ENCODE measurements at places on chromosomes 12 and 14. TPM values are rescaled to one million over a fixed set of nuclear protein-coding genes. Genes with fewer than 3 reads are reported as not detected.

GRCh38 chr12:110908377-110909152, 11.8 kb downstream of the MYL2 start:
- DNase-seq = no peak

GRCh38 chr12:75960954-75961661, 70.5 kb downstream of the PHLDA1 start:
- DNase-seq = no peak

DNA sequence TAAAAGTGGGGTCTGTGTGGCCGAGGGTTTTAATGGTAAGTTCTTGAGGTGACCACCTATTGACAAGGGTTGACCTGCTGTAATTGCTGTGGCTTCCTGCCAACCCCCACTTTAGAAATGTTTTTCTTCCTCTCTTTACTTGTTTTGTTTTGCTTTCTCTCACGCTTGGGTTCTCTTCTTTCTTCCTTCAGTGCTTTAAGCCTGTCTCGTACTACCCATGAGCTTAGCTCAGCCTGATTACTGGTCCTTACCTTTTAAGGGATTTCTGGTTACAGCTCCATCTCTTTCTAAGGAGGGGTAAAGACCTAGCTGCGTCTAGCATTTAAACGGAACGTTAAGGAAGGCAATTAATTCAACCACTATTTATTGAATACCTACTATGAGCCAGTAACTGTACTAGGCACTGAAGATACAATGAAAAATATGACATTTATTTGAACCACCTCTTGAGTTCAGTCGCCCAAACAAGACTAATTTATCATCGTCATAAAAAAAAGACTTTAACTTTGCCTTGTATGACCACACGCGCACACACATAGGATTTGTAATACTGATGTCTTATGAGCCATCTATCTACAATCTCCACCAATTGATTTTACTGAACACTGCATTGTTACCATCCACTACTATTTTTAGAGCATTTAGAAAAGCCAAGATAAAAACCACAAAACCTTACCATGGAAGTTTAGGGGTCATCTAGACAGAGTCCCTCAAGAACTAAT, 888 bp upstream of the PPP1R12A start:
- DNase-seq = no peak

GRCh38 chr12:106771425-106771824, 3.1 kb upstream of the RIC8B start:
- DNase-seq = no peak

DNA sequence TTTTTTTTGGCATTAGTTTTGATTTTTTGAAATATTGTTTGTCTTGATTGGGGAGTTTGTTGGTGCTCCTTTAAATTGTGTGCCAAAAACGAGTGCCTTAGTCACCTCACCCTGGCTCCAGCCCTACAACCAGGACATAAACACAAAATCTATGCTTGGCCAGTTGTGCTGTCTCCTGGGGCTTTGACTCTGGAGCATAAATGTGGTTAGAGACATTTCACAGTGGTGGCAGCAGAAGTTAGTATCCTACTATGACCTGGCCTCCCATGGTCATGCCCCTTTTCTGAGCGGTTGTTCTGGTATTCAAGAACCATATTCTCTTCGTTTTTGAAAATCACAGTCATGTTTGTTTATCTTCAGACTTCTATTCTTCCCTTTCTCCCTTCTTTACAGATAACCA, 70.7 kb upstream of the PSMA6 start:
- no peak for DNase-seq

GRCh38 chr14:51208982-51209381, 31.1 kb upstream of the TMX1 start:
- DNase-seq = no peak

- no peak for DNase-seq
These were observed 25.0 kb upstream of the P2RX7 start for GRCh38 chr12:121107681-121108080.

DNA sequence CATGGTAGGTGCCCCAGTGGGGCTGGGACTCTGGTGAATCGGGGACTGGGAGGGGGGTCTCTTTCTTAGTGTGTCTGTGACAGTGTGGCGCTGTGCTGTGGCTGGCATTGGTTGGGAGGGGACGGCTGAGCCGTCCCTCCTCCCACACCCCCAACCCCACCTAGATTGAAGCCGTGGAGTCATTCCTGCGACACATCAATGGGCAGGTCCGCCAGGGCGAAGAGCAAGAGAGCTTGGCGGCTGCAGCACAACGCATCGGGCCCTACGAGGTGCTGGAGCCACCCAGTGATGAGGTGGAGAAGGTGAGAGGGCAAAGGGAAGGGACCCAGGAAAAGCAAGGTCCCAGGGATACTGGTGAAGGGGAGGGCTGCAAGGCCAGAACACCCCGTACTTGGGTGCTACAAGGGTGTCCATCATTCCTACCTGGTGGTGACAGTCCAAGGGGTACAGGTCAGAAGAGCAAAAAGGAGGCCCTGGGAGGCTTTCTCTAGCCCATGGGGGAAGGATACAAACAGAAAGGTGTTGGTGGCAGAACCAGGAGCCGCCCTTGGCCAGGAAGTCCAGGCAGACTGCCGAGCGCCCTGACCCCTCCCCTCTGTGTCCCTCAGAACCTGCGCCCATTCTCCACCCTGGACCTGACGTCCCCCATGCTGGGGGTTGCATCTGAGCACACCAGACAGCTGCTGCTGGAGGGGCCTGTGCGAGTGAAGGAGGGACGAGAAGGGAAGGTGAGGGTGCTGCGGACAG, 7.4 kb downstream of the PLEKHG6 start:
- no peak for DNase-seq

GRCh38 chr14:74841230-74842207, 34.4 kb downstream of the PROX2 start:
- no peak for DNase-seq

DNA sequence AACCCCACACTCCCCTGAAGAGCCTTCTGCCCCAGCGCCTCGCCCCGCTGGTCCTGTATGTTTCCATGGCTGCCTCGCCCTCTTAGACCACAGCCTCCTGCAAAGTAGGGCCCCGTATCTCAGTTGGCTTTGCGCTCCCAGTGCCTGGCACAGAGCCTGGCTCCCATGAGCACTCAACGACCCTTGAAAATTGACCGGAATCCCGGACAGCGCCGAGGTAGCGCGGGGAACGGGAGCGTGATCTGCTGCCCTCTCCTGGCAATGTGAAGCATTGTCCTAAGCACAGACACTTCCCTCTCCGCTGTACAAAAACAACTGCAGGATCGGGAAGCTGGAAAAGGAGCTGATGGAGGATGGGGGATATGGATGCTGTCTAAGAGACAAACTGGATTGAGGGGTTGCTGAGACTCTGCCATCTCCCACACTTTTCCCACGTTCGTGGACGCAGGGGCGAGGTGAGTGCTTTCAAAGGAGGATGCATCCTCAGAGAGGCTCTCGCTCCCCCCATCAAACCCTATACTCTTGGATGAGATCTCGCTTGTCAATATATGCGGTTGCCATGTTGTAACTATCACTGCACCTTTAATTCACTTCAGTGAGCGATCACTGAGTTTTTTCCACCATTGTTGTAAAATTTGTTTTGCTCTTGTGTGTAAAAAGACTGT, 10.7 kb upstream of the FKBP4 start:
- DNase-seq = peak; percentile 27

DNA sequence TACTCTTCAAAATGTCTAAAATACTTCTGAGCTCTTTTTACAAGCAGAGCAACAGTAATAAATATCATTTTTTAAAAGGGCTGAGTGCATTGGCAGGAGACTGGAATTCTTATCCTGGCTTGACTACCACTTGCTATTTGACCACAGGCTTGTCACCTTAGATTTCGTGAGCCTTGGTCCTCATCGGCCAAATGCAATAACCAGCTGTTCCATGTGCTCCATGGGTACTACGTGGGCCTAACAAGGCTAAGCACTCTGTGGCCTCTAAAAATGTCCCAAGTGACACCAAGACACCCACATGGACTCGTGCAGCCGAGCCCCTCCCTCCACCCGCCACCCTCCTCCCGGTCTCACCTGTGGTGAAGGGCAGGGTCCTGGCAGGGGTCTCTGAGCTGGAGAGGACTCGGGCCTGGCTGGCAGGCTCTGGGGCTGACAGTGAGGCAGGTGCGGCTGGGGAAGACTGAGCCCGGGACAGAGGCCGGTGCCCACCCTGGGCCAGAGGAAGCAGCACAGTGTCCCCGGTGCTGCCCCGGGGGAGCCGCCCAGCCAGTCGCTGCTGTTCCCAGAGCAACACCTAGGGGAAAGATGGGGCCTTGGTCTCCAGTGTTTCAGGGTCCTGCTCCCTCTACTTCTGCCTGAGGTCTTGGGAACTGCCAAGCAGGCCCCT, 20.1 kb downstream of the SLC48A1 start:
- DNase-seq = no peak

GRCh38 chr14:42665083-42665482, 1058.4 kb downstream of the LRFN5 start:
- DNase-seq = no peak

GRCh38 chr12:102811110-102811737, 105.8 kb downstream of the PAH start:
- peak; percentile 9 for DNase-seq

DNA sequence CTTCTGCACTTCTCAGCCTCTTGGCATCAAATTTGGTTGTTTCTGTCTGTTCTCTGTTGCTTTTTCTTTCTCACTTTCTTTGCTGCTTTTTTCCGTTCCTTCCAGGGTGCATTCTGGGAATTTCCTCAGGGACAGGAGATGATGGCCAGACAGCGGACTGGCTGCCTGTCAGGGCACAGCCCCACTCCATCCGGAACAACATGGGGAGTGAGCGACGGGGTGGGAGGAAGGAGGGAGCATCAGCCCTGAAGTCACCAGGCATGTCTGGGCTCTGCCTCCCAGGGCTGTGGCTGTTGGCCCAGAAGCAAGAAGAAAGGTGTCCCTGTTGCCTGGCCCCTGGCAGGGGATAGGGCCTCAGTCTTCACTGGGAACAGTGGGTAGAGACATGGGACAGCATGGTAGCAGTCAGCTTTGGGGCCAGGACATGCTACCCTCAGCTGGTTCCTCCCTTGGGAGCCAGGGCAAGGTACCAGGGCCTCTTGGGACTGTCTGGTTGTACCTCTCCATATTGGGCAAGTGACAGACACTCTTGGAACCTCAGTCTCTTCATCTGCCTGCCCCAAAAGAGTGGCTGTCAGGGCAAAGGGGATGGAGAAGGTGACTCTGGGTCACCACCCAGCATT, 8.6 kb downstream of the PGF start:
- DNase-seq = no peak

- no peak for DNase-seq
These were observed 22.2 kb downstream of the SLC41A2 start for GRCh38 chr12:104935886-104936285.

GRCh38 chr14:69928111-69928523, 48.9 kb downstream of the SMOC1 start:
- DNase-seq = no peak

DNA sequence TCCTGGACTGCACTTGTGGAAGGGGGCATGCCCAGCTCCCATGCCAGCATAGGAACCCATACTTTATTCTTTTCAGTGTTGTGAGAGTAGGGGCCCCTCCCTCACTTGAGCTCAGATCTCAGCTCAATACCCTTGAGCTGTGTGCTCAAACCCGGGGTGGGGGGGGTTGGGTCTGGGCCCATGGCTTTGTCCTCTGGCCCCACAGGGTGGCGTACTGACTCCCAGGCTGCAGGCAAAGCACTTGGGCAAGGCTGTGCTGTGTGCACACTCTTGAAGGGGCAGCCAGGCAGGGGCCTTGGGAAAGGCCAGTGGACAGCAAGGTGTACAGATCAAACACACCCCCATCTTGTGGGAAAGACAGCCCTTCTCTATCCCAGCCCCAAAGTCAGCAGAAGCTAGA, 81.8 kb downstream of the WIF1 start:
- DNase-seq = no peak

DNA sequence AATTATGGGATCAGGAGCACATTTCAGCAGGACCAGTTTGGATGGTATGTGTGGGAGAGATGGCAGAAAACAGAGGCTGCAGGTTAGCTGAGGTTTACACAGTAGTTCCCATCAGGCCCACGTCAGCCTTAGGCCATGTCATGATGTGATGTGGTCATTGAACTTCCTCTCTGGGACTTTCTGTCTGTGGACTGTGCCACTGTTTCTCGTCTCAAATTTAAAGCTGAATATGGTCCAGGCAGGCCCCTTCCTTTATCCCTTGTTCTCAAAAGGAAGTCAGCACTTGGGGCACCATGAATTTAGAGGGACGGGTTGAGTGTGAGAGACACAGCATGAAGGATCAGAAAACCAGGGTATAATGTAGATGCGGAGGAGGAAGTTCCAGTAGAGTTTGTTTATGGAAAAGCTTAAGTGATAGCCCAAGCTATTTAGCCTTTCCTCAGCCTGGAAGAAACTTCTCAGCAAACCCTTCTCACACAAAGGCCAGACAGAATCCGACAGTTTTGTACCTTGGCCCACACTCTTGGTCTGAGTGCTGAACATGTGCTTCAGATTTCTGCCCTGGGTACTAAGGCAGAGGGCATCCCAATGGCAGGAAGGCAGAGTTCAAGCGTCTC, 3.6 kb upstream of the IGFBP6 start:
- DNase-seq = no peak

DNA sequence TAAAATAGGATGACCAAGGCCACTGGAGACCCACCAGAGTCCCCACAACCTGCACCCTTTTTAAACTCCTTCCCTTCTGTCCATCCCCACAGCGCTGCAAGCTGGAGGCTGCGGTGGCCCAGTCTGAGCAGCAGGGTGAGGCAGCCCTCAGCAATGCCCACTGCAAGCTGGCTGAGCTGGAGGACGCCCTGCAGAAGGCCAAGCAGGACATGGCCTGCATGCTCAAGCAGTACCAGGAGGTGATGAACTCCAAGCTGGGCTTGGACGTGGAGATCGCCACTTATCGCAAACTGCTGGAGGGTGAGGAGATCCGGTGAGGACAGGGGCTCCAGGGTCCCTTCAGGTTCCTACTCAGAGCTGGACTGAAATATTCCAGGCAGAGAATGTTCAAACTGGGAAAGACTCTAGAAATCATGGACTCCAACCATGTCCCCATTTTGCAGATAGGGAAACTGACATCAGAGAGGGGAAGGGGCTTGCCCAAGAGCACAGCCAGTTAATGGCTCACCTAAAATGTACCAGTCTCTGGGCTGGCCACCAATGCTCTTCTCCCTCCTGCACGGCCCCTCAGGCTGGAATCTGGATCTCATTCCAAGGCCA, 17.2 kb downstream of the KRT85 start:
- no peak for DNase-seq

The BEST3 gene
- not detected for total RNA-seq

The PRR4 gene
- 8.1 TPM for total RNA-seq

The SIX6 gene
- not detected for total RNA-seq

The WIF1 gene
- not detected for total RNA-seq

The HOXC12 gene
- not detected for total RNA-seq

The LRP1 gene
- total RNA-seq = 6.7 TPM

The RNF212B gene
- not detected for total RNA-seq

The MUCL1 gene
- not detected for total RNA-seq

The UNC79 gene
- 0.05 TPM for total RNA-seq

The KICS2 gene
- 15.6 TPM for total RNA-seq

The PMCH gene
- total RNA-seq = not detected

The CATSPERB gene
- total RNA-seq = 3.1 TPM

Data from natural killer cell (primary cell).